ENCODE measurements at places on chromosomes 2 and 18.

GRCh38 chr2:101580528-101580927 is 105.6 kb upstream of the RFX8 start:
- no peak for DNase-seq

GRCh38 chr18:23176701-23177432 is 41.6 kb downstream of the CABLES1 start:
- no peak for DNase-seq

DNA sequence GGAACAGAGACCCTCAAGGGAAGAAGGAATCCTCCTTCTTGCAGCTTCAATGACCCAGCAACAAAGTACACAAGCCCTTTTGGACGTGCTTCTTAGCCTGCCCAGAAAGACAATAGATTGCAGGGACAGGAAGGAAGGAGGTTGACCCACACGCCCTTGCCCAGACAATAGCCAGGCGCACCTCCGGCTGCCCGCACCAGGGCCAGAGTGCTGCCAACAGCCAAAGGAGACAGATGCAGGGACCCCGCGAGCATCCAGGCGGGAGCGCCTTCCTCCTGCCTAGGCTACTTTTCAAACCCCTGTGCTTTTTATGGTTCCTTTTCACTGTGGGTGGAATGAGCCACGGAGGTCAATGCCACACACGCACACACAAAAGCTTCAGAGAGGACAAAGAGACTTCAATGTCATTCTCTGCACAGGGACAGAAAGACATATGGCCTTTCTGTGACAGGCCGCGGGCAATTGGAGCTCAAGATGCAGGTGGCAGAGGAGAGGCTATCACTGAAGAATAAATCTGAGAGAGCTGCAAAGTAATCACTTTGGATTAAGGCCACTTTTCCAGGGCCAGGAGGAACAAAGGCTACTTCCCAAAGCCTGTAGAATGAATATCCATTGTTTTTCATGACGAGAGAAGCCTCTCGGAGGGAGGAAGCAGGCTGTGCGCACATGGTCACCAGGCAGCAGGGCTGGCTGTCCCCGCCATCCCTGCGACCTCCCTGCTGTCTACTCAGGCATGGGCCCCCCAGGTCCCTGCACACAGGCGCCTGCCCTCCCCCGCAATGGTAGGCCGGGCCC is 300.6 kb downstream of the EIPR1 start:
- DNase-seq: peak; percentile 20

DNA sequence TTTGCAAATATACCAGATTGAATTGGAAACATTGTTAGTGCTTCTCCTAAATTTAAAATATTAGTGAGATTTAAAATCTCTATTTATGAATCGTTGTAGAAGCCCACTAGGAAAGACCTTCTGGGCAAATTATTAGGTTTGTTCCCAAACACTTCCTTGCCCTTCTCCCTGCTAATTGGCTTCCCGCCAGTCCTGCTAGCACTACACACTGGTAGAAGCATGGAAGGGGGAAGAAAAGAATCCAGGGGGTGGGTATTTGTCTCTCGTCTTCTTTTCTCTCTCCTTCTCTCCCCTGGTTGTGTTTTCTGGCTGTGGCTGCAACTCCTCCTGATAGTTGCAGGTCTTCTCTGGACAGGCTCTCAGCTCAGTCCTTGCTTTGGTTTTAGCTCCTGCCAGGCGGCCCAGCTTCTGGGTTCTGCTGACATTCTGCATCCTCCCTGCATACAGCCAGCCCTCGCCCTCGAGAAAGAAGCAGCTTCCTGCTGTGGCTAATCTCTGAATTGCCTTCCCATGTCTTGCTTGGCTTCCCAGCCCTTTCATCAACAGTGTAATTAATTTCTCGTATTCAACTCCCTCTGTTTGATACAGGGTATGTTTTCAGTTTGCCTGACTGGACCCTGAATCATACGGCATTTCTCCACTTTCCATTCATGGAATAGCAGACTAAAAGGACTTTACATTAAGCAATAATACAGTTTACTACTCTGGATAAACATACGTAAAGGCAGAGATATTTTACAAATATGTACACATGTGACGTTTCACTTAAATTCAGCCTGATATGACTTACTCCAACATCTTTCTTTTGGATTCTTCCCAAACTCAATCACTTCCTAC is 6.9 kb upstream of the PARD3B start:
- no peak for DNase-seq
